ENCODE measurements at places on chromosomes 4 and X.
A peak's percentile ranks its signal among the peaks of the same experiment; 100 is the strongest.

DNA sequence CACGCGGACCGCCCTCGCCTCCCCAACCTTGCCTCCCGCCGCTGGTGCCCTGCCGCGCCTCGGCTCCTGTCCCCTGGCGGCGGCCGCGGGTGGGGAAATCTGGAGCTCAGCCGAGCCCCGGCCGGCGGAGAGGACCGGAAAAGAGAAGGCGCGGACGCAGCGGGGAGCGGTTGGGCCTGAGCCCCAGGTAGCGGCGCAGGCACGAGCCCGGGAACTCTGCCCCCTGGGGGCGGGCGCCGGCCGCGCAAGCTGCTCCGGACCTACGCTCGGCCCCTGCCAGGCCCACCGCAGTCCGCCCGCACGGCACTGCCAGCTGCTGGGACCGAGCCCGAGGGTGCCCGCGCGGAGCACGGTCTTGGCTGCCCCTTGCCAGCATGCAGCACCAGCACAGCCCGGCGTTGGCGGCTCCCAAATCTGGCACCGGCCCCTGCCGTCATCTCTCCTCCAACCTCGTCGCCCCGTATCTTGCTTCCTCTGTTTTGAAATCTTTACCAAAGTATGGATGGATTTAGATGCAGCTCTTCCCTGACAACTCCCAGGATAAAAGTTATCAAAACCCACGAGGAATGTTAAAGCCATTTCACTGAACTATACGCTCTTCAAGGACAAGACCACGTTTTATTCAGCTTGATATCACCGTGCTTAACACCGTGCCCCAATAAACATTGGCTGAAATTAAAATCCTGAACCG, at the start of gene PRSS12:
Gene PRSS12 (minus strand): TSS at position 161 of the 691 bp plus-strand sequence. CDS start 283 bp downstream, outside the sequence.
- peak; percentile 63 for DNase-seq

DNA sequence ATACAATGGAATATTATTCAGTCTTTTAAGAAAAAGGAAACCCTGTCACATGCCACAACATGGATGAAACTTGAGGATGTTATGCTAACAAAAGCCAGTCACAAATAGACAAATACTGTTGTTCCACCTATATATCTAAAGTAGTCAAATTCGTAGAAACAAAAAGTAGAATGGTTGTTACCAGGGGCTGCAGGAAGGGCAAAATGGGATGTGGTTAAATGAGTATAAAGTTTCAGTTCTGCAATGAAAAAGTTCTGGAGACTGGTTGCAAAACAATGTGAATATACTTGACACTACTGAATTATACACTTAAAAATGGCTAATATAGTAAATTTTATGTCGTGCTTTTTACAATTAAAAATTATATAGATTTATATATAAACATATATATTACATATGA, 12.2 kb downstream of the SPOCK3 start:
- no peak for DNase-seq

- DNase-seq, result no peak
Measured at GRCh38 chrX:132467026-132467425, 21.8 kb downstream of the MBNL3 start.

DNA sequence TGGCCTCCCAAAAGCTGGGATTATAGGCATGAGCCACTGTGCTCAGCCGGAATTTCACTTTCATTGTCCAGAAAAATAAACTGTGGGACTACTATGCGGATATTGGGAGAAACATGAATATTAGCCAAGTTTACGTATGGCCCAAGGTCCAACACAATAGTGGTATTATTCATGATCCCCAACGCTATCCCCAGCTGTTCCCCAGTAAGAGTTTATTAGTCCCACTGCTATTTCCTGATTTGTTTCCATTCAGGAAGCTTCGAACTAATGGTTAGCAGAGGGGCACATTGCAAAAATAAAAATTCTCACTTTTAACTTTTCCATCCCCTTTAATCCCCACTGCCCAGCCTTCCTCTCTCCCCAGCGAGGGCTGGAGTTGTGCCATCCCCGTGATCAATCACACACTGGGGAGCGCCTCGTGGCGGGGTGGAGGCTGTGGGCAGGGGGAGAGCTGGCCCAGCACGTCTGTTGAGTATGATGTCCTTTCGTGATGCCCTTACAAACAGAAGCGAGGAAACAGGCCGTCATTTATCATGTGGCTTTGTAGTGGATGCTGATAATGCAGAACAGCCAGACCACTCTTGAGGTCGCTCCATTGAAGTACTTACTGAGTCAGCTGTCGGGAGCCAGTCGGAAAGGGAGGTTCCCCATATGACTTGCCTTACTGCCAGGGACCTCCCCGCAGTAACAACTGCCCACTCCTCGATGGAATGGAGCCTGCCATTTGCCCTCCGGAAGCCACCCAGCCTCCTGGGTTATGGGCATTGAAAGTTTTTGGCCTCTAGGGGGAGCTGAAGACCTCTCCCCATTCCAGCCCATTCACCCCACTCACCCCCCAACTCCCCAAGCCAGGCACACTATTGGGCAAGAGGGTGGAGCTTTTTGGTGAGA, 117.0 kb downstream of the KDR start:
- peak; percentile 28 for DNase-seq

DNA sequence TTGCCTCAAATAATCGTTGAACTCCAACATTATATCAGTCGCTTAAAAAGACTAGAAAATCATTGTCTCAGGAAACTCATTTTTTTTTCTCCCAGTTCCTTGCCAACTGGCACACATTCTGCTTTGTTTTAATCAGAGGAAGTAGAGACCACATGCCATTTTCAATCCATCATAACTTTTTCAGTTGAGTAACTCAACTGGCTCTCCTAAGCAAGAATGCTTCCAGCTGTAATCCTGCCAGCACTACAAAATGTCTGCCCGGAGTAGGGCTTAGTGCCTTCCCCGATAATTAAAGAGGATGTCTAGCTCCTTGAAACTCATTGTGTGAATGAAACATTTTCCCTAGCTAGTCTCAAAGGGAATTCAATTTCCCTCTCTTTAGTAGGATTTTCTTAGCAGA, 33.0 kb downstream of the FREM3 start:
- peak; percentile 78 for DNase-seq

GRCh38 chr4:139603576-139604410, 47.8 kb upstream of the SETD7 start:
- DNase-seq, result no peak

- DNase-seq, result no peak
Measured at GRCh38 chrX:20116577-20117240, at the start of gene MAP7D2. TSS of gene MAP7D2 (minus strand) at chrX:20116907. CDS start at chrX:20116879, 28 bp downstream.

DNA sequence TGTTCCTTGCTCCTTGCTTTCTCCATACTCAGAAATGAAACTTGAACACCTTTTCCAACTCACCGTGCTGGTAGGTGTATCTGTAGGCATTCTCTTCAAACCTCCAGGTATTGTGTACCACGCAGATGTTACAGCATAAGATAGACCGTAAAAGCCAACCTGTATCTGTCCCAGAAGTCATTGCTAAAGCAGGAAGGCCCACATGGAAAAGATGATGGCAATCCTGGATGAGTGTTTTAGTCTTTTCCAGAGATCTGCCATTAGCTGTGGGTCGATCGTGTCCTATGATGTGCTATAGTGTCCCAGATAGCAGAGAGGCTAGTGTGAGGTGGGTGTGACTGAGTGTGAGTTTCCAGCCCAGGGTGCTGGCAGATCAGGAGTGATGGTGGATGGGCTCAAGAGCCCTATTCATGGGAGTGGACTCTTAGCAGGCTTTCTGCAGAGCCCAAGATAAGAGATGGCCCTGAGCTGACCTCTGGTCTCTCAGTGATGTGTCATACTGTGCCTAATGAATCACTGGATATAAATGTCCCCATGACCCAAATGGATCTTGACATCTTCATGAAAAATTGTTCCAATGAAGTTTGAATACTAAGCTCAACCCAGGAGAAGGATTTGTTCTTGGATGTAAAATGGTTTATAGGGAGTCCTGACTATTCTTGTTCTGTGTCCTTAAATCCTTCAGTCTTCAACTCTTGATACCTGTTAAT, 69.1 kb upstream of the WDR1 start:
- no peak for DNase-seq

GRCh38 chr4:24024157-24024556, 134.3 kb upstream of the PPARGC1A start:
- no peak for DNase-seq

DNA sequence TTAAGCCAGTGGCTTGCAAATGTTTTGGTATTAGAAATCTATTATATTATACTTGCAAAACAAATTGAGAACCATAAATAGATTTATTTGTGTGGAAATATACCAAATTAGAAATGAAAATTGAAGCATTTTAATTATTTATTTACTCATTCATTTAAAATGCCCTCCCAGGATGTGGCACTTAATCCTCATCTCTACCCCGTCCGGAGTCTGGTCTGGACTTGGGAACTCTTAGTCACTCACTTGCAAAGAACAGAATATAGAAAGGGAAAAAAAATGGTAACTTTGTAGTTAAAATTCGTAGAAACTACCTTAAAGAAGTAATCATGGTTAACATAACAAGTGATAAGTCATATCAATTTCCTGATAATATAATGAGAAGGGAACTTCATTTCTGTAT, 775.9 kb upstream of the INTU start:
- DNase-seq, result no peak

- DNase-seq, result no peak
Measured at GRCh38 chr4:14726877-14727361, 275.4 kb upstream of the CPEB2 start.
